ENCODE measurements at places on chromosomes 3 and 15. TPM values are rescaled to one million over a fixed set of nuclear protein-coding genes. Genes with fewer than 3 reads are reported as not detected.

Gene SKOR1
- 0.32 TPM for total RNA-seq

Gene SHC4
- 0.65 TPM for total RNA-seq

Gene FBXL2
- total RNA-seq: not detected

Gene CHP1
- 62.8 TPM for total RNA-seq

Gene SLCO3A1
- 29.3 TPM for total RNA-seq

Gene PATL2
- 29.6 TPM for total RNA-seq

Gene INSYN1
- not detected for total RNA-seq

Gene MUC20
- 1.7 TPM for total RNA-seq

Gene PLSCR2
- total RNA-seq: not detected

Gene GLDN
- total RNA-seq: not detected

Gene CCDC39
- not detected for total RNA-seq

Gene SLC38A3
- not detected for total RNA-seq

DNA sequence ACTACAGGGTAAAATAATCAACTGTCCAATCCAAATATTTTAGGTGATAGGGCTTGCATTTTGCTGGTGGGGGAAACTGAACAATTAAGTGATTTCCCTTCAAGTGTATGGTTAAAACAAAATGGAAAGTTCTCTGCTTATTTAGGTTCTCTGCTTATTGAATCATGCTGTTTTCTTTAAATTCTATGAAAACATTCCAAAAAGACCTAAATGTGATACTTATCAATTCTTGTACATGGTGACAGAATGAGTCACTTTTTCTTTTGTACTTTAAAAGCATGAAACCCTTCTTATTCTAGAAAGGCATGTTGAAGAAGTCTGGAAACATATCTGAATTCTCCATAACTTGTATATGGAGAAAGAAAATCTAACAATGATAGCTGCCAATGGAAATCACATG, 192.6 kb downstream of the FMN1 start:
- no peak for DNase-seq

- no peak for DNase-seq
Measured at GRCh38 chr3:183390844-183391243, 37.6 kb downstream of the MCF2L2 start.

GRCh38 chr3:39327053-39327745, 2.3 kb upstream of the CCR8 start:
- no peak for DNase-seq

DNA sequence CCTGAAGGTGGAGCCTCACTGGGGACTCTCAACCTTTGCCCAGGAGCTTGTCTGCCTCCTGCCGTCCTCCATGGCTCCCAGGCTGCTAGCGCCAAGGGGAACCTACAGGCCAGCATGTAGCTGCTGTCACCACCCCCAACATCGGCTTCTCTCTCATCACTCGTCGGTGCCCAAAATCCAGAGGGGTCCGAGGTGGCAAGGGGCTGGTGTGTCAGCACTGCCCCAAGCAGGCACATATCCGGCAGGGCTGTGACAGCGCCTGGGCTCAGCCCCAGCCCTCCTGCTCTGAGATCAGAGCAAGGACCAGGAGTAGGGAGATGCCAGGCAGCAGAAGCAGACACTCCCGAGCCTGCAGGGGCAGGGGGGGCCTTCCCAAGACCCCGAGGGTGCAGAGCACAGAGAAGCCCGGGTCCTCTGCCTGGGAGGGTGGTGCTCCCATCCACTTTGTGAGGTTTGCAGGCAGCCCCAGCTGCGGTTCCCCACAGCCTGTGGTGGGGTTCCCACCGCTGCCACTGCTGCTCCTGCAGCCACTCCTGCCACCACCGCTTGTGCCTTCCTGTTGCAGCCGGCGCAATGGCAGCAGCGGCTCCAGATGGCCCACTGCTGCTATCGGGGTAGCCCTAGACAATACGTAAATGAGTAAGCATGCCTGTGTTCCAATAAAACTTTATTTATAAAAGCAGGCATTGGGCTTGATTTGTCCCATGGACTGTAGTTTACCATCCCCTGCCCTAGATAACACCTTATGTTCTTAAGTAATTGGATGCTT, 451.0 kb downstream of the EPHA6 start:
- DNase-seq: no peak

DNA sequence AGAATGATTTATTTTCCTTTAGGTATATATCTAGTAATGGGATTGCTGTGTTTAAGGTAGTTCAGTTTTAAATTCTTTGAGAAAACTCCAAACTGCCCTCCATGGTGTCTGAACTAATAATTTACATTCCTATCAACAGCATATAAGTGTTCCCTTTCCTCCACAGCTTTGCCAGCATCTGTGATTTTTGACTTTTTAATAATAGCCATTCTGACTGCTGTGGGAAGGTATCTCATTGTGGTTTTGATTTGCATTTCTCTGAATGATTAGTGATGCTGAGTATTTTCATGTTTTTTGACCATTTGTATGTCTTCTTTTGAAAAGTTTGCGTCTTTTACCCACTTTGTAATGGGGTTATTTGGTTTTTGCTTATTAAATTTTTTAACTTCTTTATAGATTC, 571.6 kb upstream of the CCDC54 start:
- DNase-seq: no peak

DNA sequence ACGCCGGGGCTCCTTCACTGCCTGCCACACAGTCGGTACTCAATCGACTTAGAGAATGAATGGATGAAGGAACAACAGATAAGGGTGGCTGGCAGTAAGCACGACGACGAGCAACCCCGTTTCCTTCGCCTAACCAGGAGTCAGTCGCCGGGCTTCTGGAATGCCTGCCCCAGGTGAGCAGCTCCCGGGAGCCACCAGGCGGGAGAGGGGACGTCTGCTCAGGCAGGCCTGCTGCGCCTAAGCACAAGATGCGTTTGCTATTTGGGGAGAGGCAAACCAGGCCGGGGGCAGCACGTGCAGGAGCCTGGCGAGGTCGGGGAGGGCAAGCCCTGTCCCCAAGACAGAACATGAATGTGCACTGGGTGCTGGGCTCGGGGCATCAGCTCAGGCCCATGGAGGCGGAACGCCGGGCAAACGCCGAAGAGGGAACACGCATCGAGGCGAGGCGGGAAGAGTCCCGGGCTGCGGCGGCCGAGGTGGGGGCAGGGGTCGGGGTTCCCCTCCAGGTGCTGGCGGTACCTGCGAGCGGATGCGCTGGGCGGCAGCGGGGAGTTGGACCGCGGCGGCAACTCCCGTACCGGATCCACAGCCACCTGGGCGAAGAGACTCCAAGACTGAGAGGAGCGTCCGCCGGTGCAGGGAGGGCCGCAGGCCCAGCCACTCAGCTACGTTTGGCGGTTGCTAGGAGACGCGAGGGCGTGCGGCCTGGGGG, at the start of gene CFAP92:
CFAP92 (minus strand) TSS at position 616 of the 712 bp plus-strand sequence. CDS start 772 bp downstream, outside the sequence.
- peak; percentile 95 for DNase-seq

- no peak for DNase-seq
Measured at GRCh38 chr3:80000022-80000421, 232.2 kb upstream of the ROBO1 start.

- DNase-seq: no peak
Measured at GRCh38 chr3:106172780-106173179, 304.0 kb upstream of the CBLB start.

DNA sequence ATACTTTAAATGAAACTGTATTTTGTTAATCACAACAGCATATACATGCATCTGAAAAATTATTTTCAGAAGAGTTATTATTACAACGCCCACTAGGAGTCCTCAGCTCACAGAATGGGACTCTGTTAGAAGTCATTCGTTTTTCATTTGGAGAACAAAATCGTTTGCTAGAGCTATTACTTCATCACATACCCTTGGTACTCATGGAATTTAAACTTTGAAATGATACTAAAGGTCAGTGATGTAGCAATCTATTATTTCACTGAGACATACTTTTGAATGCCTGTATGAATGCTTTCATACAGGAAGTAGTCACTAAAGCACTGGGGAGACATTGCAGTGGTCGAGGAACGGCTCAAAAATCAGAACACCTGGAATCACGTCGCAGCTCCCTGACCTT, 198.1 kb downstream of the MBNL1 start:
- DNase-seq: no peak

- no peak for DNase-seq
Measured at GRCh38 chr15:31467361-31467760, 140.7 kb downstream of the KLF13 start.

GRCh38 chr3:120425572-120426250, 25.1 kb downstream of the FSTL1 start:
- no peak for DNase-seq

- DNase-seq: no peak
Measured at GRCh38 chr3:160464971-160465370, 15.4 kb upstream of the TRIM59 start.

DNA sequence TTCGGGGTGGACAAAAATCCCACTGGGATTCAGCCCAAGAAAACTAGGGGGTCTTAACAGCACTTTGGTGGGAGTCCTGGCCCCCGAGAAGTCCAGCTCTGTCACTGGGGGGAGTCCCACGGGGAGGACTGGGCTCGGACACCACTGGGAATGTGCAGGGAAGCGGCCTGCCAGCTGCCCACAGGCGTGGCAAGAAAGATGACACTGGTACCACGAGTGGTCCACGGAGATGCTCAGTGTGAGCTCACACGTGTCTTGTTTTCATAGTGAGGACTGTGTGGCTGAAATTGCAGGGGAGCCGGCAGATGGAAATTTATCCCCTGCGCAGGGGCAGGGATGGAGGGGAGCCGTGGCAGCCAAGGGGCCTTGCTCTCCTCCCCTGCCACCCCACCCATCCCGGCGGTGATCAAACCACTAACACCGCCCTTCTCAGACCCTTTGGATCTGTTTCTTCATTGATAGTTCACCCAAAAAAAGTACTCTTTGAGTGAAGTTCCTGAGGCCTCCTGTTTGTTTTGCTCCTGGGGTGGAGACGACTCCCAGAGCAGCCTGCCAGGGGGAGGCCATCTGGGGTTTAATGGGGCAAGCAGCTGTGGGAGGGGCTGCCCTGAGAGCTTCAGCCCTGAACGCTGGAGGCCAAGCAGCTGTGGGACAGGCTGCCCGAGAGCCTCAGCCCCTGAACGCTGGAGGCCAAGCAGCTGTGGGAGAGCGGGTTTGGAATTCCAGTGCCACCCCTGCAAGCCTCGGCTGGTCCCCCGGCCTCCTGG, 130.9 kb downstream of the LRRK1 start:
- DNase-seq: no peak

GRCh38 chr15:100330629-100331215, 11.1 kb downstream of the ADAMTS17 start:
- peak; percentile 78 for DNase-seq

- DNase-seq: no peak
Measured at GRCh38 chr3:99873269-99874102, 55.8 kb downstream of the CMSS1 start.

GRCh38 chr3:43752905-43753304, 62.2 kb downstream of the ABHD5 start:
- no peak for DNase-seq

- no peak for DNase-seq
Measured at GRCh38 chr15:52649686-52650085, 29.5 kb downstream of the ATOSA start.

- no peak for DNase-seq
Measured at GRCh38 chr3:148723631-148724030, 25.9 kb downstream of the AGTR1 start.

- no peak for DNase-seq
Measured at GRCh38 chr15:82890995-82891390, 61.5 kb downstream of the HOMER2 start.

DNA sequence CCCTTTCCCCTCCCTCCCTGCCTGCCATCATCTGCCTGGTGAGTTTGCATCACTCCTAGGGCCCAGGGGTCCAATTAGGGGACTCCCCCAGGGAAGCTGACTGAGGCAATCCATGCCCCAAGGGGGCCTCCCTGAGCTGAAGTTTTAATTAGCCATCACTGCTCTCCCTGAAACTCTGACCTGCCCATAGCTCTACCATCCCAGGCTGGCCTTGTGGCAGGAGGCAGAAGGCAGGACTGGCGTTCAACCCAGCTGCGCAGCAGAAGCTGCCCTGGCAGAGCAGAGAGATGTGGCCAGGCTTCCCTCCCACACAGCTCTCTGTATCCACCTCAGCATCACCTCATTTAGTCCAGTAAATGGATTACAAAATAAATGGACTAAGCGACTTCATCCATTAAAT, 7.7 kb upstream of the C15orf39 start:
- DNase-seq: no peak

- DNase-seq: no peak
Measured at GRCh38 chr3:154690413-154690812, 260.4 kb upstream of the GPR149 start.

DNA sequence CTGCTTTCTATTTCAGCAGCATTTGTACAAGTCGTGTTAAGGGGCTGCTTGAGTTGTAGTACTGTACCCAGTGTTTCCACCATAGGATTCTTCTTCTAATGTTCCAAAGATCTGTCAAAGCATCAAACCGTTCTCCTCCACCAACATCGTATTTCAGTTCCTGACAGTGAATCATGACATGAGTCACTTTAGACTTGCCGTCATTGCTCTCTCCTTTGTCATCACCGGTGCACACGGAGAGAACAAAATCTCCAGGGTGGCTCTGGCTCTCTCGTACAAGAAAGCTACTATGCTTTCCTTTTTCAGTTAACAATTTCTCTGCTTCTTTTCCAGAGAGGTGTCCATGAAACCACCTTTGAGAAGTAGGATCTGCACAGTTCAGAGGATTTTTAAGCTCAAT, 270.9 kb upstream of the CCDC54 start:
- no peak for DNase-seq

GRCh38 chr3:81974751-81975150, 213.3 kb upstream of the GBE1 start:
- DNase-seq: no peak

- peak; percentile 32 for DNase-seq
Measured at GRCh38 chr3:194142156-194142910, 6.4 kb downstream of the HES1 start.

- DNase-seq: peak; percentile 70
Measured at GRCh38 chr15:90300988-90301706, 35.7 kb downstream of the NGRN start.

GRCh38 chr3:52615166-52615565, 70.5 kb downstream of the PBRM1 start:
- no peak for DNase-seq

DNA sequence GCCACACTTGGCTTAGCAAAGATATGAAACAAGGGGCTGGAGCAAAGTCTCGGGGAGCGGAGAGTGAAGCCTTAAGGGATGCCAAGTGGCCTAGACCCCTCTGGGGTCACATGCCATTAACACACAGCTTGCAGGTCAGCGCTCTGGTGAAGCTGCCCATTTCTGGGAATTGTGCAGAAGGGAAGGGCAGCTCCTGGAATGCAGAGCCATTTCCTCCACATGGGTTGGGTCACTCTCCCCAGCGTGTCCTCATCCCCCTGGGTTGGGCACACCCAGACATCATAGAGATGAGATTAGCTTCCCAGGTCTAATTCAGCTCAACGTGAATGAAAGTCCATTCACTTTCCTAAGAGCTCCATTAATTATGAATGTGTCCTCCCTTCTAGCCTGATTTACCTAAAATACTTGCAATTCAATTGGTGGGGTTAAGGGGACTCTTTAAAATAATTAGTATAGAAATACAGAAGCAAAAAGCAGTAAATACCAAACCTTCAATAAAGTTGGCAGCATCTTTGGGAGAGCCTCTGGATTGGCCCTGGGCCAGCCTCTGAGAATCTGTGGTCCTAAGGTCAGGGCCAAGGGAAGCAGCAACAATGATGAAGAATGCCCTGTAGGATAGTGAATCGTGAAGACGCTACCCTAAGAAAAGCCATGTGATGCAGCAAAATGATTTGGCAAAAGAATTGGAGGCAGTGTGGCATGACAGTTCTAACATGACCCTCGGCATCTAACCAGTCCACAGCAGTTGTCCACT, 17.8 kb downstream of the MRAS start:
- DNase-seq: no peak

- DNase-seq: no peak
Measured at GRCh38 chr3:41148478-41148877, 50.8 kb upstream of the CTNNB1 start.

GRCh38 chr15:68465861-68466560, 34.0 kb upstream of the ITGA11 start:
- no peak for DNase-seq

GRCh38 chr3:107598926-107599771, 76.4 kb downstream of the BBX start:
- peak; percentile 68 for DNase-seq

Data from activated CD8-positive, alpha-beta T cell treated with anti-CD3 and anti-CD28 coated beads, Interleukin-2, amount 10 ng/mL, durations not matched to agents 7 days and 5 days (primary cell).